ENCODE measurements at places on chromosomes 3 and 15.

GRCh38 chr3:29720665-29721064, 439.8 kb downstream of the RBMS3 start:
- DNase-seq, result no peak

- DNase-seq, result no peak
These were observed 31.3 kb downstream of the DNASE1L3 start for GRCh38 chr3:58179235-58180098.

DNA sequence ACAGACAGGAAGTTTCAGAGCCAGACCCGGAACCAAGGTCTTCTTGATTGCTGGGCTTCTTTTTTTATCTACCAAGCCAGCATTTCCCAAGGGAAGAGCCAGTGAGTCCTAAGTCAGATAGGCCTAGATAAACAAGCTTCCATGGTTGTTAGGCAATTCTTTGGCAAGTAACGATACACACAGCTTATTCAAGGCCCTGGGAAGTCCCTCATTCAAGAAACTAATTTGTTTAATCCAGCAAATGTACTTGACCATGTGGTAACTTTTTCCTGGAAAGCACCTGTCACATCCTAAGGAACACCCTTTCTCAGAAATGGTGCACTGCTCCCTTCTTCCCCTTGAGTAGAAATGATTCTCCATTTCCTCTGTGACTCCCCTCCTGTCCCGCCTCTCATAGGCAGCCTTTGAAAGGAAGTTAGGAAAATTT, 209.9 kb downstream of the ITPR1 start:
- no peak for DNase-seq

DNA sequence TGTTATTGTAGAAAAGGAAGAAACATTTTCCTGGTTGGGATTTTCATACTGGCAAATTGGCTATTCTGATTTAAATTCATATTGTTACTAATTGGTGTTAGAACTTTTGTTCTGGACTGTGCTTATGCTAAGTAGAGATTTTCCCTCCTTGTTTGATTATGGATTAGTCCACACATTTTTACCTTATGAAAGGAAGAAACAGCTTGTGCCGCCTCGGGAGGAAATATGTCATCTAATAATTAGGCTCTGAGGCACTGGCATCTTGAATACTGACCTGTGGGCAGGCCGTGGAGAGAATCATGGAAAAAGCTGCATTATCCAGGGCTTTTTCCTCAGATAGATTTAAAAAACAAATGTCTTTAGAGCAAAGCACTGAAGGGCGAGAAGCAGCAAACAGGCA, 344.3 kb upstream of the TBL1XR1 start:
- DNase-seq, result no peak

DNA sequence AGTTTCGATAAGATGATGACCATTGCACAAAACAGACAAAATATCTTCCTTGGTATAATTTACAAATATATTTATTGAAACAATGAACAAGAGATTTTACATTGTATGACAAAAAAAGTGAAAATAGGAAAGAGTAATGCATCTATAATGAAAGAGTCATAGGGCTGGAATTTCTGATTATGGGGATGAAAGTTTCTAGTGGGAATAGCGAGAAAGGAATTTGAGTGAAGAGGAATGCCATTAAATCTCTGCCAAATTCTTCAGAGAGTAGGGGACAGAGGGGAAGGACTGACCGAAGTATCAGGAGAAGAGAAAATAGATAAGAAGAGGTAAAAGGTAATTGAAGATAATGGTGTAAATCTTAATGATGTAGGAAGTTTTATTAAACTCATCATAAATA, 125.4 kb downstream of the VGLL3 start:
- DNase-seq, result no peak

- DNase-seq, result no peak
These were observed 15.7 kb downstream of the TF start for GRCh38 chr3:133761605-133762484.

- DNase-seq, result no peak
These were observed 261.1 kb downstream of the MEX3B start for GRCh38 chr15:81784751-81785150.

- no peak for DNase-seq
These were observed 145.3 kb upstream of the MBNL1 start for GRCh38 chr3:152123457-152123856.

GRCh38 chr15:73956743-73957135, 30.5 kb downstream of the LOXL1 start:
- DNase-seq, result no peak

DNA sequence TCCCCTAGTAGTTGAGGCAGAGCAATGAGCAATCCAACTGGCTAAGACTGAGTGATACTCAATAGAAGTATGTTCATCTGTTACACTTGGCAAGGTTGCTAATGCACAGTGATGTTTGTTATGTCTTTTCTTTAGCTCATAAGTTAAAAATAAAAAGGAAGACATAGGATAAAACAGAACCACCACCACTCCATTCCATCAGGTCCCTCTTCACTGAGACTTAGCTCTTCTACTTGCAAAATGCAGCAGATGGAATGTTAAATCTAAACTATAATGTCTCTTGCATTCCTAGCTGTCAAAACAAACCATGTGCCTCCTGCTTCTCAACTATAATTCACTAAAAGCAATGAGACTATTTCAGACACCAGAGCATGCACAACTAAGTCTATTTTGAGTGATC, 265.6 kb upstream of the UBE2E2 start:
- no peak for DNase-seq

DNA sequence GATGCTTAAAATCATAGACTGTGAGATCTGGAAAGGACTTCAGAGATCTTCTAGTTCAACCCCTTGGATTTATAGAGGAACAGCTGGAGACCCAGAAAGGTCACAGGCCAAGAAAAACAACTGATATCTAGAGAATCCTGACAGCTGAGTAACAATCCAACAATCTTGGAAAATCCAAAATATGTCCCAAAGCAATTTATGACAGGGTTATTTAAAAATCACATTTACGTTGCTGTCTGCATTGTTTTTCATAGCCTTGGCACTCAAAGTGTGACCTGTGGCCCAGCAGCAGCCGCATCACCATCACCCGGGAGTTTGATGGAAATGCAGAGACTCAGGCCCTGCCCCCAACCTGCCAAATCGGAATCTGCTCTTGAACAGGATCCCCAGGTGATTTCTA, 78.8 kb downstream of the FBN1 start:
- DNase-seq, result no peak

DNA sequence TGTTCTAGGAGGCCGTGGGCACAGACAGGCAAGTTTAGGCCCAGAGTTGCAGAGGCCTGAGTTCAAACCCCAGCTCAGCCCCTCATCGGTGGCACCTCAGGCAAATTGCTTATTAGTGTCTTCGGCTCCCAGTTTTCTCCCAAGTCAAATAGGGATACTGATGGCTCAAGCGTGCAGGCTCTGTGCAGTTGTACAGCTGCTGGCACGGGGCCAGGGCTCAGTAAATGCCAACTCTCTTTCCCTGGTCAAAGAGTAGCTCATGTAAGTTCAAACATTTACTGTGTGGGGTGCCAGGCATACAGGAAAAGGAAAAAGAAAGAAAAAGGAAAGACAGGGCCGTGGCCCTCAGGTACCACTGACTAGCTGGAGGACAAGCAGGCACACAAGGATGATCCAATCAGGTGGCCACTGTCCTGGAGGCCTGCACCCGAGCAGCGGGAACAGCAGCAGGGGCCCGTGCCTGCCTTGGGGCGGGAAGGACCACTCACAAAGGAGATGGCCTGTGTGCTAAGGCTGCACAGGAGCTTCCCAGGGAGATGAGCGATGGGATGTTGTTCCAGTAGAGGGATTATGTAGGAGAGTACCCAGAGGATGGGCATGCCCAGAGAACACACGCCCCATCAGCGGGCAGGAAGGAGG, 70.8 kb downstream of the TBC1D2B start:
- no peak for DNase-seq

GRCh38 chr3:147864754-147865354, 455.7 kb downstream of the ZIC1 start:
- no peak for DNase-seq

GRCh38 chr3:127061641-127062040, 78.7 kb downstream of the PLXNA1 start:
- DNase-seq, result no peak

GRCh38 chr3:168325684-168326083, 230.0 kb upstream of the GOLIM4 start:
- DNase-seq, result no peak

GRCh38 chr3:171129827-171130226, 103.3 kb upstream of the SLC2A2 start:
- no peak for DNase-seq

GRCh38 chr3:70309591-70309990, 2.8 kb downstream of the MDFIC2 start:
- DNase-seq, result no peak

DNA sequence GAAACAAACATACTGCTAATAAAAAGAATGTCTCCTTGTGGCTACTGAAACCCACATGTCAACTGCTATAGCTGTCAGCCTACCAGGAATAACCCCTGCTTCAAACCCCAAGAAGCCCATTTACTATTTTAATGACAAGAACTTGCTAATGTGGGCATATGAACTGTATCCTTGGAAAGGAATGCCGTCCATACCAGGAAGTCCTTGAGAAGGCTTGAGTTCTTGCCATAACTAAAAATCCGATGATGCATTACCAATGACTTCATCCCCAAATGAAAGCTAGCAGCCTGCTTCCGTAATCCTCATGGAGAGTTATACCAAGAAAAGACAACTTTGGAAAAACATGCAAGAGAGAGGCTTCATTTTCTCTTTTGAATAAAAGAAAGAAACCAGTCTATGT, 34.8 kb downstream of the MINDY4B start:
- DNase-seq, result no peak

- DNase-seq, result no peak
These were observed 292.9 kb upstream of the GADL1 start for GRCh38 chr3:31187380-31187779.

DNA sequence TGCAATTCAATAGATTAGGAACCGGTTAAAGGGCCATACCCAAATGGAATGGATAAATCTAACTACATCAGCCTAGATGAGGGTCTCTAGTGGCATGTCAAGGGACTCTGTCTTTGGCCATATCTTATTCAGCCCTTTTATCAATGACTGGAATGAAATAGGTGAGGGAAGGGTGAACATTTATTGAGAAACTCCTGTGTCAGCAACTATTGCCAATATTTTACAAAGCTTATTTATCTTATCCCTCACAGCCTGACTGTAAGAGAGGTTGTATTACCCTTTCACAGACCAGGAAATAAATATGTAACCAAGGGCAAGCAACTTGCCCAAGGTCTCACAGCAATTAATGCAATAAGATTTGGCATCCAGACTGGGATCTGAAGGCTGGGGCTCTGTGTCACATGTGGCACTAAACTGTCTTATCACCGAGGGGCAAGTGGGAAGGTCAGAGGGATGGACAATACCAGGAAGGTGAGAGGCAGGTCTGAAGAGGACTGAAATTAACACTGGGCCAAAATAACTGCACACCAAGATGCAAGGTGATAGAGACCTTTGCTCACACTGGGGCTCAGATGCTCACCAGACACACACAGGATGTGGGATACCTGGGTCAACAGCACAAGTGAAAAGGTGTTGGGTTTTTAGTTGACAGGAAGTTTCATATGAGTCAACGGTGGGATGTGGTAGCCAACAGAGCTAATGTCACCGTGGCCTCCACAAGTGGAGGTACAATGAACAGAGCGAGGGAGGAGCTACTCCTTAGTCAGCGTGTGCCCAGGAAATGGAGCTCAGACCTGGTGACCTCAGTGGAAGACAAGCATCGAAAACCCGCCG, 261.3 kb downstream of the RPLP1 start:
- peak; percentile 65 for DNase-seq

- DNase-seq, result no peak
These were observed 1710.1 kb downstream of the SI start for GRCh38 chr3:163368168-163368567.

- peak; percentile 7 for DNase-seq
These were observed 99.5 kb upstream of the KCNMB2 start for GRCh38 chr3:178436773-178437172.

- DNase-seq, result no peak
These were observed 16.9 kb upstream of the RYR3 start for GRCh38 chr15:33293713-33294334.

GRCh38 chr3:105539897-105540296, 173.2 kb downstream of the ALCAM start:
- no peak for DNase-seq

DNA sequence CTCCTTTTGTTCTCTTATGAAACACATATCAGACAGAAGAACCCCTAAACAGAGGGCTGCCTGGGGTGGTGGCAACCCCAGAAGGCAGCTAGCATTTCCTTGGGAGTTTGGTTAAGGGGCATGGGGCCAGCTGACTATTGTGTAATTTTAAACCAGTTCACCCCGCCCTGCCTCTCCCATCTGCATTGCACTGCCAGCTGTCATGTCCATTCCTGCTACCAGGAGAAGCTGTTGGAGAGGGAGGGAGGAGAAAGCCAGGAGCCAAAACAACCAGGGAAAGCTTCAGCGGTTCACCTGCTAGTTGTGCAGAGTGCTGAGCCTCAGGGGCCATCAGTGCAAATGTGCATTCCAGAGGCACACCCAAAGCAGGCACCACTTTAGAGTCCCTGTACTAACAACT, 47.6 kb upstream of the ATP1B3 start:
- DNase-seq, result no peak

GRCh38 chr3:177714945-177715344, 517.7 kb upstream of the TBL1XR1 start:
- no peak for DNase-seq

DNA sequence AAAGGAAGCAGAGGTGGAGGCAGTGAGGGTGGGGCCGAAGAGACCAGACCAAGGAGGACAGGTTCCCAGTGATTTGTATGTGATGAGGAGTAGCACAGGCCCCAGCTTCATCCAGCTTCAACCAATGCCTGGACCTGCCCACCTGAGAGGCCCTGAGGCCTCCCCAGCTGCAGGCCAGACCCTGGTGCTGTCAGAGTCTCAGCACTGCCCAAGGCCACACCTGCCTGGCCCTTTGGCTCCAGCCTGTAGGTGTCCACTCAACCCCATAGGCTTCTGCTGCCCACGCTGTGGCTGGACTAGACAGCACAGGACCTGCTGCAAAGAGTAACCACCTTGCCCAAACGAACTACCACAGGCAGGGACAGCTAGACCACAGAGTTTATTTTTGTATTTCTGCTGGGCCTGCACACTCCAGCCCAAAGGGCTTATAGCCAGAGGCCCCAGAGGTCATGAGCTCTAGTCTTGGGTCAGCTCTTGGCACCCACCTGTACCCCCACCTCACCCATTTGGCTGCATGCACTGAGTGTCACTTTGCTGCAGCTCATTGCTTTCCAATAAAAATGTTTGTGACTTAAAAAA, 81.9 kb upstream of the CDV3 start:
- no peak for DNase-seq

GRCh38 chr3:9087831-9088413, 124.7 kb upstream of the RAD18 start:
- no peak for DNase-seq

All from GM18507 (cell line).